ENCODE measurements at places on chromosomes 6 and 20.
A peak's percentile ranks its signal among the peaks of the same experiment; 100 is the strongest.

DNA sequence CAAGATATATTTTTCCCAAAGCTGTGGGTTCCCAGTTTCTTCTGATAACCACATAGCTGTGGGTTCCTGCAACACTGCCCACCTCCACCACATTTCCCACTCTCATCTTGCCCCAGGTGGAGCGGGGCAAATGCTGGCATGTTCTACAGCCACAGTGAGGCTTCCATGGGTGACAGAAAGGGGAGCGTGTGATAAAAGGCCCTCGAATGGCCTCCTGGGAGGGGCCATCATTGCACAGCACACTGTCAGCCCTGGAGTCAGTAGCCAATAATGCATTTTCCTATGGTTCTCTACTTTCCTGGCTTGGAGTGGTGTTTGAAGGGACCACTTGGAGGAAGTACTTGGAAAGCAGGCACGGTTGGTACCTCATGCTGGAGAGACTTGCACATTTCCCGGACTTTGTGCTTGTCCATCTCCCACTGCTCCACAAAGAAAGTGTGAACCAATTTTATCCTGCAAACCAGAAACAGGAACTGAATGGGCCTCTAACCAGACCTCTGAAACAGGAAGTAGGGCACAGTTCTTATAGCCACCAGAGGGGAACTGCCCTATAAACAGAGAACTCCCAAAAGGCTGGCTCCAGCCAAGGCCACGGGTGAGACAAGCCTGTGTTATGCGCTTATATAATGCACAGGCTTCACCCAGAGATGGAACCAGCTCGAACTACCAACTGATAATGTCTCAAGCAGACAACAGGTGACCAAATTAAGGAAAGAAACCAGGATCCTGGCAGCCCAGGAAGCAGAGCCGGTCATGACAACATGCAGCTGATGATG lies 8.6 kb downstream of the MAP3K5 start:
- DNase-seq: no peak

- DNase-seq: no peak
These were observed 413.4 kb upstream of the SOX4 start for GRCh38 chr6:21180155-21180554.

DNA sequence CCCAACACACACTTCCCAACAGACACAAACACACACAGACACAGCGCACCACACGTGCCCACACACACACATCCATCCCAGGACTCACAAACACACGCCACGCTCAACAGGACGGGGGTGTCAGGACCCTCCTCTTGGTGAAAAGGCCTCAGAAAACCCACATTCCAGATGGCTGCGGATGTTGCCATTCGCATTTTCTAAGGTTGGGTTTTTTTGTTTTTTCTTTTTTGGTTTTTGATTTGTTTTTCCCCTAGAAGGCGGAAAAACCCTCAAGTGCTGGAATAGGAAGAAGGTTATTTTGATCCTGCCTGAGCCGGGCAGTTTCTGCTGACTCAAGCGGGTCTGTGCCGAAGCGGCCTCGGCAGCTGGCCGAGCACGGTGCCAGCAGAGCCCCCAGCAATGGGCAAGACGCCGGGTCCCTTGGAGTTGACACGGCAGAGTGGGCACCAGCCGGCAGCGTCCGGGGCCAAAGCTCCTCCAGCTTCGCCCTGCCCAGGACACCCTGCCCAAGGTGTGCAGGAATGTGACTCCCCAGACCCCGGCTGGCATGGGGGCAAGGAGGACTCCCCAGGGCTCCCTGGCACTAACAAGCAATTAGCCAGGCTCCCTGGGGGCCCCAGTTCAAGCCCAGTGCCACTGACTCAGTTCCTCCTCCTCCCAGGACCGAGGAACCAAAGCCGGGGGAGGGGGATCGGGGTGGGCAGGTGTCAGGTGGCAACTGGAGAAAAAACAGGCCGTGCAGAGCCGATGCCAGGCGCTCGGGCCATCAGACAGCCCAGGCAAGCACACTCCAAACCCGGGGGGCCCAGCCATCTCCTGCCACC lies 40.9 kb upstream of the ZBP1 start:
- no peak for DNase-seq

DNA sequence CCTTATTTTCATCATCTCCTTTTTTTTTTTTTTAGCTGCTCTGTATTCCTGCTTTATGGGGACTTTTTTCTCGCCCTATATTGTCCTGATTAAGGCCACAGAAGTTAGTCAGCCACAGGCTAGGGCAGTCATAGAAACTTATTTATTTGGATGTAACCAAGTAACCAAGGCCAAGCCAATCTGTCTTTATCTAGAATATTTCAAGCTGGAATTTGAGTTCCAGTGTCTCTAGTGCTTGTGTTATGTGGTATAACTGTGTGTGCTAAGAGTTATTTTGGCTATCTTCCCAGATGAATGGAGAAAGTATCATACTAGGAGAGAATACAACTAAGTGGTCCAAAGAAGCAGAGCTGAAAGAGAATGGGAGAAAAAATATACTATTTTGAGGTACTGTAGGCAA lies 751.5 kb downstream of the CBLN4 start:
- DNase-seq: no peak

GRCh38 chr6:20674664-20675063 lies 140.4 kb downstream of the CDKAL1 start:
- DNase-seq: no peak

DNA sequence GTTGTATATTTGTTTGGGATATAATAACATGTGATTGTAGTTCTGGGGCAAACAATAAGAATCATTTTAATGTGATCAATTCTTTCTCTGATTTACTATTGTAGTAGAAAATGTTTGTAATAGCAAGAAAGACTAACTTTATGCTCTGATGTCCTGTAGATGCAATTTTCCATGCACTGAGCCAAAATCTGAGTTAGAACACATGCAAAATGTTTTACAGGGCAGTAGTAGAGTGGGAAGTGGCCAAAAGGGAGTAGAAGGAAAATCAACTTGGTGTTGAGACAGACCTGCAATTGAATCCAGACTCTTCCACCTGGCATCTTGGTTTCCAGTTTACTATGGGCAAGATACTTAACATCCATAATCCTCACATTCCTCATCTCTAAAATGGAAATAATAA lies 93.5 kb upstream of the BMP5 start:
- no peak for DNase-seq

GRCh38 chr6:145086197-145086596 lies 649.1 kb downstream of the EPM2A start:
- DNase-seq: no peak

GRCh38 chr6:133169901-133170300 lies 71.3 kb upstream of the EYA4 start:
- DNase-seq: no peak

DNA sequence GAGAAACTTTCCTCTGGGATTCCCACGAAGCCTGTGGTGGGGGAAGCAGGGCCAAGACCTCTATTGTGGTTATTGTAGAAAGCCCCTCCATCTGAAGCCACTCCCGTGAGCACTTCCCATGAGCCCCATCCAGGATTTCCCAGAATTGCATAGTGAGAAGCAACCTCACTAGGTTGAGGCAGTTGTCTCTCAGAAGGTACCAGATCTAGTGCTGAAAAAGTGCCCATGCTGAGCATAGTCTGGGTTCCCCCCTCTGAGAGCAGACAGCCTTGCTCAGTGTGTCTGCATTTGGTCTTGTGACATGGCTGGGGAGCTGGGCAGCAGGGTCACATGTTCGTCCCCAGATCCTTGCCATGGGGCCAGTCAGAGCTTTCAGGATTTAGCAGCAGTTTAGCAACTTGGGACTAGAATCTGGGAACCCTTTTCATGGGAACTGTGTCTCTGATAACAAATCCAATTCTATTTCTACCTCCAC lies 38.6 kb downstream of the SLC9A8 start:
- no peak for DNase-seq

- DNase-seq: no peak
These were observed 209.4 kb upstream of the JAG1 start for GRCh38 chr20:10883166-10883565.

DNA sequence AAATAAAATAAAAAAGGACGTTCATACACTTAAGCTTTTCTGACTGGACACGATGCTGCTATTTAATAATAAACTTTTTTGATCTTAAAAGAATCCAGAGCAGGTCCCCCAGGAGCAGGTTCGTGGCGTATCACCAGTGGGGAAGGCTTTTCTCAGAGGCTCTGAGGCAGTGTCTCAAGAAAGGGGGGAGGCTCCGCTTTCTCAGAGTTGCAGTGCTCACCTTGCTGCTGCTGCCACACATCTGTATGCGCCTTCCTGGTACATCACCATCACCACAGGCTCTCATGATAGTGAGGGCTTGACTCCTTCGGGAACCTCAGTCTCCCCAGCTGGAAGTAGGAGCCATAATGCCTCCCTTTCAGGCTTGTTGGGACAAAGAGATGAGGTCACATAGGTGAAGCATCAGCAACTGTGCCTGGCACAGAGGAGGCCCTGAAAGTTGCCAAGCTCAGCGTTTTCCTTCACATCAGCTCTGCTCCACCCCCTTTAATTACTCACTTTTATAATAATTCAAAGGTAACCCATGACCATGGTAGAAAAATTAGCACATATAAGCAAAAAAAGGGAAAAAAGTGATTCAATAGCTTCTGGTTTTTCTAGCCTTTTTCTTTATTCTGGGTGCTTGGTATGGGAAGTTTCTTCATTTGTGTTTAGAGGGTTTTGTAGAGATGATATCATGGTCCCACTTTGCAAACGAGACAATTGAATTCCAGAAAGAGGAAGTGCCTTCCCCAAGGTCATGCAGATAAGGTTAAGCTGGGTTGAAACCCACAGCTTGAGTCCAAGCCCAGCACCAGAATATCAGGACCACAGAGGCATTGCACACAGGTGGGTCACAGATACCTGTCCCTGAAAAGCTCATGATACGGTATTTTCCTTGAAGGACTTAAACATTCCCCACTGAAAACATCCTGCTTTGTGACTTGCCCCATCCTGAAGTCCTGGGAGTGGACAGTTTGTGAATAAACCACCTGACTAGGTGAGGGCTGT lies 24.5 kb downstream of the SRSF3 start:
- DNase-seq: no peak

DNA sequence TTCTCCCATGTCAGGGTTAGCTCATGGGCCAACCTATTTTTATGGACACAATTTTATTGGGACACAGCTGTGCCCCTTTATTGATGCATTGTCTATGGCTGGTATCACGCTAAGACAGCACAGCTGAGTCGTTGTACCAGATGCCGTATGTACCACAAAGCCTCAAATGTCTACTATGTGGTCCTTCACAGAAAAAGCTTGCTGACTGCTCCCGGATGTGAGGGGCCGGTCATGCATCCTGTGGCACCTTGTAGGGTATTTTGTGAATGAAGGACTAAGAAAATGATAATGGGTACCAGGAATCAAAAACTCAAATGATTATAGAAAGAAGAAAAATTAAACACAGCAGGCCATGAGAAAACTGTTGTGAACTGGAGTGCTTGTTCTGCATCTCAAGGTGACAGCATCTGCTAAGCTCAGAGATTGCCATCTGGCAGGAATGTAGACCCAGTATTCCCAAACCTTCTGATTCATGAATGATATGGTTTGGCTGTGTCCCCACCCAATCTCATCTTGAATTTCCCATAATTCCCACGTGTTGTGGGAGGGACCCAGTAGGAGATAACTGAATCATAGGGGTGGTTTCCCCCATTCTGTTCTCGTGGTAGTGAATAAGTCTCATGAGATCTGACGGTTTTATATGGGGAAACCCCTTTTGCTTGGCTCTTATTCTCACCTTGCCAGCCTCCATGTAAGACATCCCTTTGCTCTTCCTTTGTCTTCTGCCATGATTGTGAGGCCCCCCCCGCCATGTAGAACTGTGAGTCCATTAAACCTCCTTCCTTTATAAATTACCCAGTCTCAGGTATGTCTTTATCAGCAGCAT lies 248.5 kb downstream of the TSHZ2 start:
- no peak for DNase-seq

- peak; percentile 5 for DNase-seq
These were observed 560 bp downstream of the YTHDF1 start for GRCh38 chr20:63215101-63216040.

DNA sequence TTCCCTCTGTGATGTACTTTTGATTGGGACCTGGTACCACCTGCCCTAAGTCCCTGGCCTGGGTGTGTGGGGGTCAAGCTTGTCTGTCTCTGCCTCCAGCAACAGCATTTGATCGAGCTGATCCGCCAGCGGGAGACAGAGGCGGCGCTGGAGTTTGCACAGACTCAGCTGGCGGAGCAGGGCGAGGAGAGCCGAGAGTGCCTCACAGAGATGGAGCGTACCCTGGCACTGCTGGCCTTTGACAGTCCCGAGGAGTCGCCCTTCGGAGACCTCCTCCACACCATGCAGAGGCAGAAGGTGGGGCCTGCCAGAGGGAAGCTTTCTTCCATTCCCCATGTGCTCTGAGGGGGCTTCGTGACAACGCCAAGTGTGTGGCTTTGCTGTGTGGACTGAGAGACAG lies 5.4 kb downstream of the GID8 start:
- no peak for DNase-seq

DNA sequence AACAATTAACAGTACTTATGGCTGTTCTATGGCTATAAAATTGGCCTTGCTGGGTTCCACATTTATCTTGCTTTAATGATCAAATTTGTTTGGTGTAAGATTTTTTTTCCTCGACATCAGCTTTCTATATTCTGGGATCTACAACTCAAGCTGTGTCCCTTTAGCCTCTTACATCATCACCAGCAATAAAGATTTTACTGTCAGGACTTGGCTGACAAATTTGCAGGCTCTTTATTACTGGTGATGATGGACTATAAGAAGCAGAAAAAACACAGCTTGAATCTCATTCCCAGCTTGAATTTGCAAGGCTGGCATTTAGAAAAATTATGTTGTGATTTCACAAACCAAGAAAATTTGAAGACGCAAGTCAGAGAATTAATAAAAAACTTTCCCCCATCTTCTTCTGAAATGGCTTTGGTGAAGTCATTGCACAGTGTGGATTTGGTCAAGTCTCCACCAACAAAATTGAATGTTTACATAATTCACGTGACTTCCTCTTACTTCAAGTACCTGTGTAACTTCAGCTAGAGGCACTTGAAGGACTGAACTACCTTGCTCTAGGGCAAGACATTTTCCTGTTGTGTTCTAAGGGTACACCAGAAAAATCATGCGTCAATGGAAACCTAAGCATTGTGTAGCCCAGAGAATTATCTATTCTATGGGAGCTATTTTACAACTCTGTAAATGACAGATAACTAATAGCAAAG lies 175.0 kb downstream of the CBLN4 start:
- DNase-seq: no peak

- no peak for DNase-seq
These were observed 79.1 kb upstream of the PTPN1 start for GRCh38 chr20:50431066-50431450.

- no peak for DNase-seq
These were observed 100.5 kb upstream of the SUPT3H start for GRCh38 chr6:45478240-45478639.

DNA sequence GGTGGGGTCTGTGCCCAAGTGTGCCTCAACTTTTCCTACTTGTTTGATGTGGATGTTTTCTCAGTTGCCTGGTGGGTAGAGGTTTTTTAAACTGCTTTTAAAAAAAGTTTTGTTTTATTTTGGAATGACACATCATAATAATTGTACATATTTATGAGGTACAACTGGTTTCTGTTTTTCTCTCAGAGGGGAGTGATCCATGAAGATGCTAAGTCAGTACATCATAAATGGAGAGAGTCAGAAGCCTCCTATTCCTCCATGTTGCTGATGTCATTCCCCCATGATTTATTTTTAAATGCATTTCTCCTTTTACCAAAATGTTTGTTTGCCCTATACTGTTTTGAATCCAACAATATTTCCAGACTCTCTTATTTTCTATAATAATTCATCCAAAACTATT lies 77.3 kb upstream of the CLVS2 start:
- DNase-seq: no peak

All from activated effector memory CD4-positive, alpha-beta T cell treated with Interleukin-2 at 50 U/mL for 16 hours (primary cell).